Large intestine (tissue), 12 donors: ENCODE measurements at places on chromosomes 11 and 22.
A peak's percentile ranks its signal among the peaks of the same experiment; 100 is the strongest.

DNA sequence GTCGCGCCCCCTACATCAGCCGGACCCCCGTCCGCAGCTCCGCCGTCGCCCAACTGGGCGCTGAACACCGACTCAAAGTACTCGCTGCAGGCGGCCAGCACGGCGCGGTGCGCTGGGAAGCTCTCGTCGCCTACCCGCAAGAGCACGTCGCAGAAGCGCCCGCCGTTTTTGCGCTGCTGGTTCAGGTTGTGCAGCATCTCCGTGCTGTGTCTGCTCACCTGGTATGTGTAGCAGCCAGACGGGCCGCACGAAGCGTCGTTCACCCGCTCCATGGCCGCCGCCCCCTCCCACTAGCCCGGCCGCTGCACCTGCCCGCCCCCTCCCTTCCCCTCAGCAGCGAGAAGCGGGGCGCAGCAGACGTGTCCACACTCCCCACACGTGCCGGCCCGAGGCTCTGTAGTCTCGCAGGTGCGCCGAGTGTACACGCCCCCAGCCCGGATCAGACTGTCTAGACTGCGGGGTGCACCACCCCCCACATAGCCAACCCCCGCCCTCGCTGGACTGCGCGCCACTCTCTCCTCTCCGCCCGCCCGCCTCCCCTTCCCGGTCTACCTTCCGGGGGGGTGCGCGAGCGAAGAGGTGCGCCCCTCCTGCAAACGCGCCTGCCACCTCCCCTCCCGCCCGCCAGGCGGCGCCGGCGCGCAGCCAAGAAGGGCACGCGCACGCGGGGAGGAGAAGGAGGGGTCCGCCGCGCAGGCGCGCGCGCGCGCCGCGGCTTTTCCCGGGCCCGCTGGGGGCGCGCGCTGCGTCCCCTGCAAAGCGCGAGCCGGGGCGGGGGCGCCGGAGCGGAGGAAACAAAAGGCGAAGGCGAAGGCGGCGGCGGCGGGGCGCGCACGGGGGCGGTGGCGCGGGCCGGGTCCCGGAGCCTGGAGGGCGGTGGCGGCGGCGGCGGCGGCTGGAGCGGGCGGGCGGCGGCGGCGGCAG lies 553 bp downstream of the PATZ1 start:
- peak; percentile 92 for DNase-seq
- H3K4me3 ChIP-seq = peak overlapping the region; percentile 75
- H3K27me3 ChIP-seq = no peaks in the 10 kb centered on the region

DNA sequence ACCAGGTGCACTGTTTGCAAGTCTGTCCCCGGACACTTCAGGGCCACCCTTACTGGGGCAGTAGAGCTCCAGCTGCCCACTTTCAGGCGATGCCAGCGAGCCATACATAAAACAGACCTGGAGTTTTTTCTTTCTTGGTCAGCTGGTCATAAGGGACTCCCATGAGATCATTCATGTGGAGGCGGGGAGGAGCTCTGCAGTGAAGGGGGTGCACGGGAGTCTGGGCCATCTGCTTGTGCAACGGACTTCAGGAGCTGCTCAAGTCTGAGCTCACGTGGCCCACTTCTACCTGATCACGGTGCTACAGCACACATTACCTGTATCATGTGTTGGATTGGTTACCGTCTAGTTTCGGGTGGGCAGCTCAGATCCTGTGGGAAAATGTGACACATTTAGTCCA lies 9.2 kb upstream of the MRGPRF start:
- H3K4me1 ChIP-seq = no peaks in the 10 kb centered on the region
- no peaks in the 10 kb centered on the region for H3K27me3 ChIP-seq
- no peak for DNase-seq

DNA sequence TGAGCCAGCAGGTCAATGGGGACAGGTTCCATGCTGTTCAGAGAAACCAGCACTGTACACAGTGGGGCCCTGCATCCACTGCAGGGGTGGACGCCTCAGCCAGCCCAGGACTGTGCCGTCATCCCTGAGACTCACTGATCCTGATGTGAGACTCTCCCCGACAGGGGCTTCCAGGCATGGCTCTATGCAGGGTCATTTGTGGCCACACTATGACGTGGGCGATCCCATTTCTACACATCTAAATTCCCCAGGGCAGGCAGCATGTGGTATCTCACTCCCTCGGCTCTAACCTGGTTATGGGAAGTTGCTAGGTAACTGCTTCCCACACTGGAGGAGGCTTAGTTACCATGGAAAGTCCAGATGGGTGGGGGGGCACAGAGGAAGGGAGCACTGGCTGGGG lies 14.2 kb upstream of the FAM83F start:
- peaks cover 11% of the 10 kb centered on the region for H3K4me1 ChIP-seq
- no peak overlapping the region for H3K4me3 ChIP-seq
- no peak for DNase-seq
- no peaks in the 10 kb centered on the region for H3K36me3 ChIP-seq

- DNase-seq = no peak
- no peaks in the 10 kb centered on the region for H3K27me3 ChIP-seq
- H3K4me3 ChIP-seq = no peak overlapping the region
- H3K4me1 ChIP-seq = no peaks in the 10 kb centered on the region
- no peak overlapping the region for H3K27ac ChIP-seq
These were observed 29.7 kb downstream of the MB start for GRCh38 chr22:35587447-35587870.

GRCh38 chr11:57656885-57657193 lies 723 bp upstream of the CLP1 start:
- H3K36me3 ChIP-seq = peaks cover 23% of the 10 kb centered on the region
- no peak for DNase-seq
- peak overlapping the region; percentile 77 for H3K27ac ChIP-seq
- no peaks in the 10 kb centered on the region for H3K4me1 ChIP-seq

DNA sequence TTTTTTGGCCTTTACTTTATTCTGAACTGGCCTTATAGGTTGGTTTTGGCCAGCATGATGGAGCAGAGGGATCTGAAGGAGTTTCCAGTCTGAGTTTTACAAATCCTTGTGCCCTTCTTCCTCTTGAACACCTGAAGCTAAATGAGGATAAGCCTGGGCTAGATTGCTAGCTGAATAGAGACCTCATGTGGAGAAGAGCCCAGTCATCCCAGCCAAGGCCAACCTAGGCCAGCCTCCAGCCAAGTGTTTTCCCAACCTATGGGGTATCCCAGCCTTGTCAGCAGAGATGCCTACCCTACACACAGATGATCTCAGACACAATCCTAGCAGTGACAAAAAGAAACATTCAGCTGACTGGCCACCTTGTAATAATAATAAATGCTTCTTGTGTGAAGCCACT lies 966 bp upstream of the CASP12 start:
- no peak overlapping the region for H3K27ac ChIP-seq
- no peaks in the 10 kb centered on the region for H3K36me3 ChIP-seq
- H3K27me3 ChIP-seq = no peaks in the 10 kb centered on the region
- no peaks in the 10 kb centered on the region for H3K4me1 ChIP-seq

- no peaks in the 10 kb centered on the region for H3K27me3 ChIP-seq
- H3K36me3 ChIP-seq = no peaks in the 10 kb centered on the region
- H3K4me3 ChIP-seq = no peak overlapping the region
- H3K27ac ChIP-seq = peak overlapping the region; percentile 20
These were observed 6.4 kb downstream of the PACSIN2 start for GRCh38 chr22:43008509-43008908.

DNA sequence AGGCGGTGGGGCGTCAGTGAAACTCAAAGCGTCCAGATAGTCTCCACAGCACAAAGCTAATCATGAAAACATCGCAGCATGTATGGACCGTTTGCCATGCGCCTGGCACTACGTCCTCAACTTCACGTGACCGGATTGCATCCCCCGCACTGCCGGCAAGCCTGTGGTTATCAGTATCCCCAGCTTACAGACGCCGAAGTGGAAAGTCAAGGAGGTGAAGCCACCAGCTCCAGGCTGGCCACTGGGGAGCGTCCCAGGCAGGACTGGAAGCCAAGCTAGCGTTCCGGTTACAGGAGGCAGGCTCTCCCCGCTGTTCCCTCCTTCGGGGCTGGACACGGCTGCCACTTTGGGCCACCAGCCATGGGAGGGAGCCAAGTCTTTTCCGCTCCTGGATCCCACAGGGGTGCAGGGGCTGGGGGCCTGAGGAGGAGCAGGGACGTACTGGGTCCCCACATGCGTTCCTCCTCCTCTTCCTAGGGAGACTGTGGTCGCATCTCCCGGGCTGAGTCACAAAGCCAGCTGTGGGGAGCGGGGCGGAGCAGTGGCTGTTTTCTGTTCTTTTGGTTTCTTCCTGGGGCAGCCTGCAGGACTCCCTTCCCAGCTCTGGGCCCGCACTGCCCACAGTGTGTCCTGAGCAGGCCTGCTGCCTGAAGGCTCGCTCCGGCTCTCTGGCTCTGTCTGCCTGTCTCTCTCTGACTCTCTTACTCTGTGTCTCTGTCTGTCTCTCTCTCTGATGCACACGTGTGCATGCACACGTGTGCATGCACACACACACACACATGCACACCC lies 4.3 kb upstream of the OSBPL5 start:
- H3K27ac ChIP-seq = no peak overlapping the region
- no peak for DNase-seq
- H3K4me3 ChIP-seq = no peak overlapping the region
- H3K36me3 ChIP-seq = no peaks in the 10 kb centered on the region
- H3K4me1 ChIP-seq = peaks cover 27% of the 10 kb centered on the region

DNA sequence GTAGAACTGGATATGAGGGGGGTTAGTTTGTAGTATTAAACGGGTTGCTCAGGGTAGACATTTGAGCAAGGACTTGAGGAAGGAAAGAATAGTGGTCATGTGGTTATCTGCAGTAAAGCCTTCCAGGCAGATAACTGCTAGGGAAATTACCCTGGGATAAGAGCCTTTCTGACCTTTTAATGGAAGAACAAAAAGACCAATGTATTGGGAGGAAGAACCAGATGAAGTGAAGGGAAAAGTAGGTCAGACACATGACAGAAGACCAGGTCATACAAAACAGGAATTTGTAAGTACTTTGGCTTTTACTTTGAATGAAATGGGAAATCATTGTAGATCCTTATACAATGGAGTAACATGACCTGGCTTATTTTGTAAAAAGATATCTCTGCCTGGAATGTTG lies 241.9 kb upstream of the CTSC start:
- DNase-seq = no peak
- no peak overlapping the region for H3K4me3 ChIP-seq

- no peak overlapping the region for H3K27ac ChIP-seq
- no peaks in the 10 kb centered on the region for H3K27me3 ChIP-seq
- H3K4me3 ChIP-seq = no peak overlapping the region
- no peak for DNase-seq
- no peaks in the 10 kb centered on the region for H3K4me1 ChIP-seq
These were observed 1.6 kb upstream of the DNAJB13 start for GRCh38 chr11:73949246-73949645.

GRCh38 chr22:25964961-25965730 lies 204.1 kb upstream of the SEZ6L start:
- no peak for DNase-seq
- H3K27ac ChIP-seq = no peak overlapping the region
- H3K4me1 ChIP-seq = no peaks in the 10 kb centered on the region

GRCh38 chr22:28410050-28410816 lies 269.4 kb downstream of the TTC28 start:
- H3K27me3 ChIP-seq = no peaks in the 10 kb centered on the region
- no peak overlapping the region for H3K27ac ChIP-seq
- no peaks in the 10 kb centered on the region for H3K36me3 ChIP-seq
- no peak for DNase-seq

DNA sequence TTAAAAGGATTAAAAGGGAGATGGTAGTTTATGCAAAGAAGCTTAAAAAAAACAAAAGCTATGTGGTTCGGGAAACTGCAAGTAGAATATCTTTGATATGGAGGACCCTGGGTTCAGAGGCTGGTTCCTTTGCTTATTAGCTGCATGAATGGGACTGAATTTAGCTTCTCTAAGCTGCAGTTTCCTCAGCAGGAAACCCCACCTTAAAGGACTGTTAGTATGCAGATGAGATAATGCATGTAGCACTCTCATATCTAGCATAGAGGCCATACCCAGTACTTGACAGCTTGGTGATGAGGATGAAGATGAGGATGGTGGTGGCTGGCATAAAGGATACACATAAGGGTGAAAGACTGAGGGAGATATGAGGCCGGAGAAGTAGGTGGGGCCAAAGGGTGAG lies 134.6 kb downstream of the RRAS2 start:
- no peak for DNase-seq
- H3K4me3 ChIP-seq = no peak overlapping the region
- H3K36me3 ChIP-seq = no peaks in the 10 kb centered on the region

DNA sequence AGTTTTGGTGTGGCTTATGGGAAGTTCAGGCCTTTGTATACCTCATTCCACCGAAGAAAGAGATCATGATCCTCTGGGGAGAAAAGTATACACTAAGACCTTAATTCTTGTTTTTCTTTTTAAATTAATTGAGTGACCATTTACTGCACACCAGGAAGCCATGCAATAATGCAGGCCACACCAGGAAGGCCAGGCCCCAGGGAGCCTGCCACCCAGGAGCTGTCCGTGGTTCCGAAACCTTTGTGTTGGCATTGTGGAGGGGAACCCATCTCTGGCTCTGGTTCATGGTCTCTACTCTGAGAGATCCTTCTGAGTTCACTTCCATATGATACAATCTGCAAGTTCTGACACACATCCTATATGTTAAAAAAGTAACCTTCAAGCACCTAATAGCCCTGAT lies 291.8 kb downstream of the MIAT start:
- DNase-seq = peak; percentile 16
- H3K27me3 ChIP-seq = peaks cover 33% of the 10 kb centered on the region
- H3K4me1 ChIP-seq = no peaks in the 10 kb centered on the region

GRCh38 chr11:100863080-100863581 lies 176.0 kb downstream of the ARHGAP42 start:
- H3K27me3 ChIP-seq = no peaks in the 10 kb centered on the region
- no peaks in the 10 kb centered on the region for H3K4me1 ChIP-seq
- peak; percentile 70 for DNase-seq
- H3K27ac ChIP-seq = no peak overlapping the region

- H3K27me3 ChIP-seq = no peaks in the 10 kb centered on the region
- H3K27ac ChIP-seq = no peak overlapping the region
- no peak overlapping the region for H3K4me3 ChIP-seq
- peaks cover 10% of the 10 kb centered on the region for H3K4me1 ChIP-seq
- no peaks in the 10 kb centered on the region for H3K36me3 ChIP-seq
These were observed 22.0 kb downstream of the TEF start for GRCh38 chr22:41403532-41404318.

GRCh38 chr11:78985663-78986062 lies 411.0 kb upstream of the NARS2 start:
- no peak overlapping the region for H3K27ac ChIP-seq
- no peaks in the 10 kb centered on the region for H3K36me3 ChIP-seq
- H3K27me3 ChIP-seq = no peaks in the 10 kb centered on the region
- no peaks in the 10 kb centered on the region for H3K4me1 ChIP-seq
- no peak overlapping the region for H3K4me3 ChIP-seq
